ENCODE measurements at places on chromosomes 1 and 21.
A peak's percentile ranks its signal among the peaks of the same experiment; 100 is the strongest.

- no peak overlapping the region for H3K27ac ChIP-seq
- no peaks in the 10 kb centered on the region for H3K4me1 ChIP-seq
- H3K4me3 ChIP-seq: no peak overlapping the region
- no peaks in the 10 kb centered on the region for H3K36me3 ChIP-seq
These were observed 128.9 kb upstream of the NR5A2 start for GRCh38 chr1:199898654-199899053.

GRCh38 chr1:6300342-6301048 lies 39.6 kb upstream of the GPR153 start:
- H3K4me3 ChIP-seq: no peak overlapping the region
- no peak overlapping the region for H3K27ac ChIP-seq
- H3K4me1 ChIP-seq: peaks cover 9% of the 10 kb centered on the region
- H3K36me3 ChIP-seq: no peaks in the 10 kb centered on the region

GRCh38 chr1:22359427-22359826 lies 92.2 kb upstream of the ZBTB40 start:
- DNase-seq: no peak
- no peaks in the 10 kb centered on the region for H3K4me1 ChIP-seq
- no peak overlapping the region for H3K27ac ChIP-seq
- H3K4me3 ChIP-seq: no peak overlapping the region

GRCh38 chr1:151479462-151479861 lies 20.2 kb upstream of the POGZ start:
- DNase-seq: no peak
- H3K27ac ChIP-seq: peak overlapping the region; percentile 28
- no peaks in the 10 kb centered on the region for H3K27me3 ChIP-seq
- H3K36me3 ChIP-seq: no peaks in the 10 kb centered on the region

DNA sequence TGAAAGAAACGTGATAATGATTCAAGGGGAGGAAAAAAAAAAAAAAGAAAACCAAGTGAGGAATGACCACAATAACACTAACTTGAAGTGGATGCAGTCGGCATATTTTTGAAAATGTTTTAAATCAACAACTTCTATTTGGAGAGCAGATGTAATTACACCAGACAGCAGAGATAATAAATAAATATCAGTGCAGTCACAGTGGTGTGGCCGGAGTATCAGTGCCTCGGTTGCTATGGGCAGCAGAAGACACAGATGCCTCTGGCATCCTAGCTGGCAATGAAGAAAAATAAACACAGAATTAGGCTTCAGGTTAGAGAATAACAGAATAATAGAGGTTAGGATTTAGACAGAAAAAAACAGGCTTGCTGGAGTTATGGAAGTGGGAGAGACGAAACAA lies 888.3 kb downstream of the LTN1 start:
- DNase-seq: no peak
- no peaks in the 10 kb centered on the region for H3K36me3 ChIP-seq
- H3K4me3 ChIP-seq: no peak overlapping the region
- no peaks in the 10 kb centered on the region for H3K4me1 ChIP-seq

- H3K27me3 ChIP-seq: no peaks in the 10 kb centered on the region
- H3K4me3 ChIP-seq: no peak overlapping the region
- H3K36me3 ChIP-seq: no peaks in the 10 kb centered on the region
- no peak overlapping the region for H3K27ac ChIP-seq
- H3K4me1 ChIP-seq: no peaks in the 10 kb centered on the region
- DNase-seq: no peak
These were observed 19.4 kb upstream of the CASZ1 start for GRCh38 chr1:10815858-10816195.

- no peaks in the 10 kb centered on the region for H3K36me3 ChIP-seq
- no peak overlapping the region for H3K27ac ChIP-seq
- DNase-seq: no peak
- no peaks in the 10 kb centered on the region for H3K27me3 ChIP-seq
- no peak overlapping the region for H3K4me3 ChIP-seq
These were observed 690.7 kb downstream of the NCAM2 start for GRCh38 chr21:21688889-21689288.

DNA sequence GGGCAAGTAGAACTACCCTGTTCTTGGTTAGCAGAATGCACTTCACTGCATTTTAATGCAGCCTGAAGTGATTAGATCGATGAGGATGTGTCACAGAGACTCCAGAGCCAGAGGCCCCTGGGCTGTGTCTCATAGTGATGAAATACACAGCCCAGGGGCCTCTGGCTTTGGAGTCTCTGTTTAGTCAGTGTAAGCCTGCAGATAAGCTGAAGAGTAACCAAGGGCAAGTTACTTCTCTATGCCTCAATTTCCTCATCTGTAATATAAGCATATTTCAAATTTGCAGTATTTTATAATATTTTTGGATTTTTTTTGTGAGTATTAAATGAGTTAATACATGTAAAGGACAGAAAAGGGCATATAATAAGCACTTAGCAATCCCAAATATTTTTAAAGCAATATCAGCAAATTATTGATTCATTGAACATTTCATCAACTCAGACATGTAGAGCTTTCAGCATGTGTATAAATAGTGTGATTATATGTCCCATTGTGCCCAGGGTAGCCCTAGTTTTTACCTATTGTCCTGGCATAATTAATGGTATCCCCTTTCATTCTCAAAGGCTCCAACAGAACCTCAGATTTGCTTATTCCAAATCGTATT lies 23.6 kb upstream of the APOBEC4 start:
- H3K27me3 ChIP-seq: no peaks in the 10 kb centered on the region
- no peaks in the 10 kb centered on the region for H3K36me3 ChIP-seq
- no peak overlapping the region for H3K27ac ChIP-seq
- no peak for DNase-seq

GRCh38 chr1:59484096-59484495 lies 187.2 kb downstream of the FGGY start:
- no peak overlapping the region for H3K27ac ChIP-seq
- no peaks in the 10 kb centered on the region for H3K27me3 ChIP-seq
- no peak overlapping the region for H3K4me3 ChIP-seq
- peaks cover 41% of the 10 kb centered on the region for H3K4me1 ChIP-seq
- peak; percentile 41 for DNase-seq

DNA sequence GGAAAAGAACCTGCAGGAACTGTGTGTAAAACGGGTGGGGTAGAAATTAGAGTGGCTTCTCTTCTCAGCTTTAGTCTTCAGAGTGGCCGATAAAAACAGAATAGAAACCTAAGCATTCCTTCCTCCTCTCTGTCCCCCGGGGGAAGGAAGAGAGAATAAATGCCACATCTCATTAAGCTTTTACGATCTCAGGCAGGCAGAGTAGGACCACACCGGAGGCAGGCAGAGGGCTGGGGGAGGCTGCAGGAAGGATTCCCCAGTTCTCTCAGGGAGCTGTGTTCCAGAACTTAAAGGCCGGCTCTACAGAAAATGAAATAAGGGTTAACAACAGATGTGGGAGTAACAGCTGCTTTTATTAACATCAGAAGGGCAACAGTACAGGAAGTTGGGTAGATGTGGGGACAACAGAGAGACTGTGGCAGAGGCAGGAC lies 24.5 kb upstream of the MEF2D start:
- no peaks in the 10 kb centered on the region for H3K4me1 ChIP-seq
- H3K36me3 ChIP-seq: peaks cover 37% of the 10 kb centered on the region
- H3K27ac ChIP-seq: no peak overlapping the region
- H3K4me3 ChIP-seq: no peak overlapping the region
- no peaks in the 10 kb centered on the region for H3K27me3 ChIP-seq

DNA sequence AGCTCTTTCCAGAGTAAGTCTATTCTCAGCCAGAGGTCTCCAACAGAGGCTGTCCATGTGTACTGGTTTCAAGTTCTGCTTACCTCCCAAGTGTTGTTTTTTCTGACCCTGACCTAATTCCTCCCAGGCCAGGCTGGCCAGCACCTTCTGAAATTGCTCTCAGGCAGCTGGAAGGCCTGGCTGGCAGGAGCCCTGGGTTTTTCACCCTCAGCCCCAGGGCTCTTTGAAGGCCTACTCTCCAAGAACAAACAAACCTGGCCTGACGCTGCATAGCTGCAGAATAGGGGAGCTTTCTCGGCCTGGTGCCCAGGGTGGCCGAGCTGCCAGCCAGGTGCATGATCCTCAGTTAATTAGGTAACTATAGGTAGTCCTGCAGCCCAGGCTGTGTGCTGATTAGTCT lies 147.5 kb downstream of the CACNA1E start:
- no peak overlapping the region for H3K4me3 ChIP-seq
- H3K27ac ChIP-seq: no peak overlapping the region
- peaks cover 3% of the 10 kb centered on the region for H3K27me3 ChIP-seq
- no peaks in the 10 kb centered on the region for H3K4me1 ChIP-seq
- DNase-seq: no peak

DNA sequence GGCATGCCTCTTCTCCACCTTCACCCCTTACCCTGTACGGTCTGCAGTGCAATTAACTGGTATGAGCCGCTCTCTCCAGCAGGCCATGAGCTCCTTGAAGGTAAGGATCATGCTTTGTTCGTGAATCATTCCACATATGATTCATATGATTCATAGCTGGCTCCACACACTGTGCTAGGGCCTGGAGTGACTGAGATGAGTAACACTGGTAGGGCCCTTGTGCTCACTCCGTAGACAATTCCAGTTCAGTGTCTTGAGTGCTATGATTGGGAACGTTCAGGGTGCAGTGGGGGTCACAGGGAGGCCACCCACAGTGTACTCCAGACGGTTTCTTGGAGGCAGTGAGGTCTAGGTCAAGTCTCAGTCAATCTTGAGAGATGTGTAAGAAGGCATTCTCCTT lies 239.8 kb downstream of the LMX1A start:
- peaks cover 18% of the 10 kb centered on the region for H3K27me3 ChIP-seq
- H3K36me3 ChIP-seq: no peaks in the 10 kb centered on the region
- no peak overlapping the region for H3K4me3 ChIP-seq
- peaks cover 13% of the 10 kb centered on the region for H3K4me1 ChIP-seq
- DNase-seq: peak; percentile 48

GRCh38 chr1:211330282-211330936 lies 3.8 kb downstream of the TRAF5 start:
- no peak for DNase-seq
- no peaks in the 10 kb centered on the region for H3K36me3 ChIP-seq
- H3K4me1 ChIP-seq: no peaks in the 10 kb centered on the region
- H3K4me3 ChIP-seq: no peak overlapping the region
- no peaks in the 10 kb centered on the region for H3K27me3 ChIP-seq
- H3K27ac ChIP-seq: no peak overlapping the region

GRCh38 chr1:51924455-51924854 lies 45.9 kb upstream of the NRDC start:
- H3K4me3 ChIP-seq: no peak overlapping the region
- DNase-seq: no peak
- no peaks in the 10 kb centered on the region for H3K27me3 ChIP-seq
- H3K4me1 ChIP-seq: no peaks in the 10 kb centered on the region
- no peaks in the 10 kb centered on the region for H3K36me3 ChIP-seq

DNA sequence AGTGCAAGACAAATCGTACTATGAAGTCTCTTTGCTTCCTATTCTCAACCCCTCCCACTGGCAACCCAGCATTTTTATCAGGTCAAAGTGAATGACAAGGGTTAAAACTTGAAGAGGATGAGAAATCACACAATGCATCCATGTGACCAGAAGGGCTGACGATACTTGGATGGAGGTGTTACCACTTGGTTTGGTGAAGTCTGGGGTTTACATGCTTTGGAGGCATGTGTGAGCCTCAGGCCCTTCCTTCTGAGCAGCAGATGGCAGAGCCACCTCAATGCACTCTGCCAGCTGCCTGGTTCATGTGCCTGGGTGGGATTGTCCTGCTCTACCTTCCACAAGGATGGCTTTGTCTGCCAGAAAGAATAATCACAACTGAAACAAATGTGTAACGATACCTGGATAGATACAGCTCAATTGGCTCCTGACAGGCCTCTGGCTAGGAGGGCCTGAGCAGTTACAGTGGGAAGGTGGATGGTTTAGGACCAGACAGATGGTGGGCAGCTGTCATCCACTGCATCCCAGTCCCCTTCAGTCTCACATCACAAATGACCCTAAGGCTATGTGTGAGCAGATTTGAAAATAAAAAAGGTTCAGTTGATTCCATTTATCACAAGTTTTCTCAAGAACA lies 51.5 kb upstream of the CNIH3 start:
- DNase-seq: no peak
- no peaks in the 10 kb centered on the region for H3K27me3 ChIP-seq
- no peaks in the 10 kb centered on the region for H3K36me3 ChIP-seq

Data from HCT116 (cell line).